ENCODE measurements at places on chromosomes 16 and 17.

DNA sequence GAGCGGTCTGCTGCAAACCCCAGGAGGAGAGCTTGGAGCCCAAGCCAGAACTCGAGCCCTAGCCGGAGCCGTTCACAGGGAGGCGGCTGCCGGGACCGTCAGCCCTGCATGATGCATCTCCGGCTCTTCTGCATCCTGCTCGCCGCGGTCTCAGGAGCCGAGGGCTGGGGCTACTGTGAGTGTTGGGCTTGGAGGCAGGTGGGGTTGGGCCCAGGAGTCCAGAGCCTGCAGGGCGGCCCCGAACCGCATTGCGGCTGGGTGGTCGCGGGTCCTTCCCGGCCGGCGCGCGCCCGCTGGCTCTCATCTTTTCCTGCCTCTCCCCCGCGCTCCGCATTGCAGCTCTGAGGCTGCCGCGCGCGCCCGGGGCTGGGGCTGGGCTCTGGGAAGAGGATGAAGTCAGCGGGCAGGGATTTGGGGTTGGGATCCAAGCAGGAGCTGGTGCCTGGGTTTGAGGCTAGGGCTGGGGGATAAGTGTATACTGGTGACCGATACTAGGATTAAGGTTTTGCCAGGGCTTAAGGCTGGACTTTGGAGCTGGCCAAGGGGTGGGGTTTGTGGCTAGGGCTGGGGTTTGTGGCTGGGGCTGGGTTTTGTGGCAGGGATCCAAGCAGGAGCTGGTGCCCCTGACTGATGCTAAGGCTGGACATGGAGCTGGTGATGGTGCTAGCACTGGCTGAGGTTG, 532 bp downstream of the CNTNAP1 start:
- DNase-seq, result peak; percentile 79

DNA sequence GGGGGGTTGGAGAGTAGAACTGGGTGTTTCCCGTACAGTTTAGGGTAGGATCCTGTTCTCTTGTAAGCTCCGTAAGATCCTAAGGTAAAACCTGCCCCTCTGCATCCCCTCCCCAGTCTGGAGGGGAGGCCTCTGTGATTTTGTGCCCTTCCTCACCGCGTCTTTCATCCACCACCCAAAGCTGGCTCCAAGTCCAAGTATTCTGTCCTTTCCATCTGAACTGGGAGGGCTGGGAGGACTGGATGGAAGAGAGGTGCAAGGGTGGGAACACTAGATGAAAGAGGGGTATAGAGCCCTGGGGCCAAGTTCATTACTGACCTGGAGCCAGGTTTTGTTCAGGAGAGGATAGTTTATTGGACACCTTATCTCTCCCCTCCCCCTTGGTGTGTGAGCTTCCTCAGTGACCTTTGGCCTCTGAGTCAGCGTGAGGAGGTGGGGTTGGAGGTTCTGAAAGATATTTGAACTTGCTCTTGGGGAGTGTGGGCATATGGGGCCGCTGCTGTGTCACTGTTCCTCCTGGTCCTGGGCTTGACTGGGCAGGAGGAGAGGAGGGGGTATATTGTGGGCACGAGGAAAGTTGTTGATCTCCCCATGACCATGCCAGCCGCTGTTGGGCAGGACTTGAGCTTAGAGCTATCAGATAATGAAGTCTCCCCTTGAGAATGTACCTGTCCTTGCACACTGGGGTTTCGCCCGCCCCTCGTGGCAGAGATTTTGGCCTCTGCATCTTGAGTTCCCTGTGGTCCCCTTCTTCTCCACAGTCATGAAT, 1.6 kb downstream of the LASP1 start:
- DNase-seq, result no peak

DNA sequence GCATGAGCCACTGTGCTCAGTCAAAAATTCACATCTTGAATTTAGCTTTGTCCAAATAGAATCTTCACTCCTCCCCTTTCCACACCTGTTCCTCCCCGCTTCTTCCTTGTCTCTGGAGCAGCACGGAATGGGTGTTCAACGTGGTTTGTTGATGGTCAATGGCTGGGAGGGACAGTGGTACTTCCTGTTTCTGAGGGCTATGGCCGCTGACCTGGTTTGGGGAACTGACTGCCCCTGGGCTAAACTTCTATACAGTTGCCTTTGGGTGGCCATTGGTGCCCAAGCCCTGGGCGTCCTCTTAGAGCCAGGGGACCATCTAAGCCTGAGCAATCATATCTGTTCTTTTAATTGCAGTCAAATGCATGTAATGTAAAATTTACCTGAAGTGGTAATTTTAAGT, 19.1 kb upstream of the WFIKKN2 start:
- DNase-seq, result no peak

DNA sequence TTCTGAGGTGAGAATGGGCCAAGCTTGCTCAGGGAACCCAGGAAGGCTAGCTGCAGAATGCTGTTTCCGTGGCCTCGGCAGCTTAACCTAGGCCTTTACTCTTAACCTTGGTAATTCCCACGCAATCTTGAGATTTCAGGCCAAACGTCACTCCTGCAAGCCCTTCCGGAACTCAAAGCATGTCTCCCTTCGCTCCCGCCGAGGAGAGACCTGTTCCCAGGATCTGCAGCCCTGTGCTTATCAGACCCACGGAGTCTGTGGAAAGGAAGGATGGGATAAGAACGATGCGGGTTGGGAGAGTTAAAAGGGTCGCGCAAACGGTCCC, 524 bp upstream of the ZFP3 start:
- DNase-seq, result no peak

GRCh38 chr16:84544031-84544773, 39.7 kb upstream of the MEAK7 start:
- DNase-seq, result no peak

GRCh38 chr17:29112771-29113295, 67.4 kb downstream of the MYO18A start:
- DNase-seq, result peak; percentile 57

DNA sequence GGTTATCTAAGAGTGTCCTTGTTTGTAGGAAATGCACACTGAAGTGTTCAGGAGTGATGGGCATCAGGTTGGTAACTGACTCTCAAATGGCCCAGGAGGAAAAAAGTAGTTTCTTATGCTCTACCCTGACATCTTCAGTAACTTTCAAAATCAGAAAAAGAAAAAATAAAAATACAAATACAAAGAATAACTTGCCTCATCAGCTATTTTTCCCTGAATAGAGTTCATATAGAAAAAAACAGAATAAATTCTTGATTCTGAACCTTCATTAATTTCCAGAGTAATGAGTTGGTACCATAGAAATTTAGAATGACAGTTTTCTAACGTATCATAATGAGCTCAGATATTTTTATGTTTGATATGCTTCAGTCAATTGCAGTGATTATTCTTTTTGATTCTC, 27.2 kb upstream of the HYDIN start:
- no peak for DNase-seq

Measured in glutamatergic neuron (in vitro differentiated cells).